Esophagus squamous epithelium (tissue), 5 donors: ENCODE measurements at places on chromosomes 16 and 17.

GRCh38 chr17:27320222-27320560 lies 26.3 kb downstream of the WSB1 start:
- peaks cover 19% of the 10 kb centered on the region for H3K4me1 ChIP-seq
- H3K4me3 ChIP-seq: no peak overlapping the region
- H3K27ac ChIP-seq: peak overlapping the region; percentile 73
- peaks cover 38% of the 10 kb centered on the region for H3K36me3 ChIP-seq

DNA sequence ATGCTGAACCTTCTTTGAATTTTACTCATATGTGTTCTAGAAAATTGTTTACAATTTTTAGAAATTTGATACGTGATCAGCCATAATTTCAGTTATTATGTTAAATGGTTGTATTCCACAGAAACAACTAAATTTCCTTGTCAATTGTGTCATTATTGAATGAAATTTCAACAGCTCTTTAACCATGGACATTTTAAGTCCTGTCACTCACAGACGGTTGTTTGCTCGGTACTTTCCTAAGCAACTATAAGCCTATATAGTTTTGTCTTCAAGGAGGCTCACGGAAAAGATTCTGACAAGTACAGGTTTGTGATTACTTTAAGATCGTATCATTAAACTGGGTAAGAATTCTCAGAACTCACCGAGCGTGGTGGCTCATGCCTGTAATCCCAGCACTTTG lies 31.8 kb downstream of the SLC39A11 start:
- no peaks in the 10 kb centered on the region for H3K4me1 ChIP-seq
- no peak for DNase-seq
- H3K27me3 ChIP-seq: no peaks in the 10 kb centered on the region
- H3K4me3 ChIP-seq: no peak overlapping the region
- H3K36me3 ChIP-seq: no peaks in the 10 kb centered on the region

- H3K27me3 ChIP-seq: no peaks in the 10 kb centered on the region
- H3K4me1 ChIP-seq: no peaks in the 10 kb centered on the region
- DNase-seq: no peak
- H3K27ac ChIP-seq: no peak overlapping the region
- H3K36me3 ChIP-seq: no peaks in the 10 kb centered on the region
Observed at GRCh38 chr16:71201556-71201955, 29.0 kb downstream of the HYDIN start.

DNA sequence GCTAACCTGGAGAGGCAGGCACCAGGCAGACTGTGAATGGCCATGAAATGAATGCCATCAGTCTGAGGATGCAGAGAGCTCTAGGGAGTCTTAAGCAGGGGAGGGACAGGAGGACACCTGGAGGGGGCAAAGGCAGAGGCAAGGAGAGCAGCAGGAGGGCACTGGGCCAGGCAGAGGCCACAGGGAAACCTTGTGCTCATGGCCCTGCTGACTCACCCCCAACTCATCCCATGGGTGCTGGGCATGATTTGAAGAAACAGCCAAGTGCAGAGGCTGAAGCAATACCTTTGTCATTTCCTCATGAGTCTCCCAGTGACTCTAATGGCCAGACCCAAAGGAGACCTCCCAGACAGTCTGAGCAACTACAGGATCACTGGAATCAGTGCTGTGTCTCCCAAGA lies 141.4 kb downstream of the TMEM132E start:
- H3K4me3 ChIP-seq: no peak overlapping the region
- H3K27ac ChIP-seq: no peak overlapping the region
- H3K36me3 ChIP-seq: no peaks in the 10 kb centered on the region
- H3K27me3 ChIP-seq: no peaks in the 10 kb centered on the region
- H3K4me1 ChIP-seq: no peaks in the 10 kb centered on the region

DNA sequence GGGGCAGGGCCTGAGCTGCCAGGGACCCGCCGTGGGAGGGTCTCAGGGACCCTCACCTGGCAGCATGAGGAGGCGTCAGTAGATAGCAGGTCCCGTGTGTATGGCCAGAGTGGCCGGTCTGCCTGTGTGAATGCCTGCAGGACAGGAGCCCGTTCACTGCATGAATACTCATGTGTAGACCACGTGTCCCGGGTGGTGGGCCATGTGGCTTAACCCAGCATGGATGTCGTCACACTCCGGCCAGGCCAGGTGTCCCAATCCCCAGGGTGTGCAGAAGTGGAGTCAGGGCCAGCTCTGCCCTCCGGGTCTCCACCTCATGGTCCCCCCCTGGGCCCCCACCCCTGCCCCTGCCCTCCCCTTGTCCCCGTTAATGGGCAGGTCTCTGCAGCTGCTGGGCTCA lies 53.7 kb downstream of the BAHCC1 start:
- H3K4me1 ChIP-seq: no peaks in the 10 kb centered on the region
- no peak for DNase-seq
- no peaks in the 10 kb centered on the region for H3K27me3 ChIP-seq
- H3K36me3 ChIP-seq: no peaks in the 10 kb centered on the region
- no peak overlapping the region for H3K4me3 ChIP-seq

DNA sequence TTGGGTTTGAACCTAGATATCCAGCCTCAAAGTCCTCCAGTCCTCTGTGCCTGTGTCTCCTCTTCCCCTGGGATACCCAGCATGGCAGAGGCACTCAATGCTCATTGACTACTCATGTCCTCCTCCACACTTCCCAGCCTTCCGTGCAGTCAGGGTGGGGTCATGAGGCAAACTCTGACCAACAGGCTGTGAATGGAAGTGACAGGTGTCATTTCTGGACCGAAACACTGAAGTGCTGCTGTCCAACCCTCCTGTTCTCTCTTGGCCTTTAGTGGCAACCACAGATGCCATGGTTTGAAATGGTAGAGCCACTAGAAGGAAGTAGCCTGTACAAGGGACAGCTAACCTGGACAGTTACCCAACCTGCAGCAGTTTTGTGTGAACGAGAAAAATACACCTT lies 46.7 kb upstream of the MAP3K14 start:
- DNase-seq: no peak
- no peaks in the 10 kb centered on the region for H3K27me3 ChIP-seq
- no peaks in the 10 kb centered on the region for H3K4me1 ChIP-seq
- no peak overlapping the region for H3K4me3 ChIP-seq

DNA sequence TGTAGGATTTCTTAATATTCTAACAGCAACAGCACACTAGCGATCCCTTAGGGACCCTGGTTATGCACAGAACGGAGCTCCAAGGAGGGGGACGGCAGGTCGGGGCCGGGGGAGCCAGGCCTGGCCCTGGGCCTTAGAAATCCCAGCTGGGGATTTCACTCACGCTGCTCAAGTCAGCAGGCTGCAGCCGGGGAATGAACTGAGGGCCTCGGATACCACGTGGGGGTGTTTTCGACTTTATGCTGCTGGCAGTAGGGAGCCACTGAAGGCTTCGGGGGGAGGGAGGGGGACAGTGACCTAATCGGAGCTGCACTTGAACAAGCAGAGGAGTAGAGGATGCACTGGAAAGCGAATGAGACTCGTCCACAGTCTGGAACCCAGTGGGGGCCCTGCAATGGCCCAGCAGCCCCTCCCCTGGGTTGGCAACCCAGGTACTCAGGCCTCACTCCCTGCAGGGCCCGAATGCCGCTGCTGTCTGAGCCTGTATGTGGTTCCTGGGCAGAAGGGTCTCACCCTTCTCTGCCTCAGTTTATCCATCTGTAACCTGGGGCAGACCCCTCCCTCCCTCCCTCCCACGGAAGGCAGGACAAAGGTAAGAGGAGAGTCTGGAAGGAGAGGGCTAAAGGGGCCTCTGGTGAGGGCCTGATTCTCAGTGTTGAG lies 53.7 kb downstream of the RPH3AL start:
- no peak overlapping the region for H3K4me3 ChIP-seq
- DNase-seq: no peak
- H3K36me3 ChIP-seq: no peaks in the 10 kb centered on the region
- peaks cover 35% of the 10 kb centered on the region for H3K4me1 ChIP-seq

DNA sequence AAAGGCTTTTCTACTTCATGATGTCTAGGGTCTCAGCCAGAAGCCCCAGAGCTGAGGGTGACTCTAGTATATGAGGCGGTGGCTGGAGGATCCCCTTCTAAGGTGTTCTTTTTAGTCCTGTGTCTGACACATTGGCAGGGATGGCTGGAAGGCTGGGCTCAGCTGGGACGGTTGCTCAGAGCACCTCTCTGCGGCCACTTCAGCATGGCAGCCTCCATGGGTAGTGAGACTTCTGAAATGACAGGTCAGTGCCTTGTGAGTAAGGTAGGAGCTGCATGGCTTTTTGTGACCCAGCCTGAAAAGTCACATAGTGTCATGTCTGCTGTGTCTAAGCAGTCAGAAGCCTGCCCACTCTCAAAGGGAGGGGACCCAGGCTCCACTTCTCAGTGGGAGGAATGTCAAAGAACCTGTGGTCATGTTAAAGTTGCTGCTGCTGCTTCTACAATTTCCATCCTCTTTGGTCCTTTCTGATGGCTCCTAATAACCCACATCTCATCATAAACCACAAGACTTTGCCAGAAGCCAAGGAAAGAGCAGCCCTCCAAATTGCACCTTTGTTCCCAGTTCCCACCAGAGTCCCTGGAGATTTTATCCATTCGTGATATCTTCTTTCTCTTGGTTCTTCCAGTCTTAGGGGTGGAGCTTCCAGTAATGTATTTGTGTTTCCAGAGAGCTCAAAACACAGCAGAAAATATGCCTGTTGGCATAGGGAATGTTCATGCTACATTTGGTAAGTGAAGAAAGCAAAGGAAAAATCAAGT lies 15.4 kb upstream of the KCNG4 start:
- H3K36me3 ChIP-seq: no peaks in the 10 kb centered on the region
- no peak for DNase-seq
- no peak overlapping the region for H3K4me3 ChIP-seq
- H3K4me1 ChIP-seq: no peaks in the 10 kb centered on the region
- H3K27me3 ChIP-seq: no peaks in the 10 kb centered on the region

GRCh38 chr17:58504826-58505351 lies 9.5 kb downstream of the MTMR4 start:
- no peak for DNase-seq
- H3K4me3 ChIP-seq: no peak overlapping the region
- no peaks in the 10 kb centered on the region for H3K27me3 ChIP-seq
- peaks cover 100% of the 10 kb centered on the region for H3K36me3 ChIP-seq
